ENCODE measurements at places on chromosomes 16 and 17. TPM values are rescaled to one million over a fixed set of nuclear protein-coding genes. Genes with fewer than 3 reads are reported as not detected.

DNA sequence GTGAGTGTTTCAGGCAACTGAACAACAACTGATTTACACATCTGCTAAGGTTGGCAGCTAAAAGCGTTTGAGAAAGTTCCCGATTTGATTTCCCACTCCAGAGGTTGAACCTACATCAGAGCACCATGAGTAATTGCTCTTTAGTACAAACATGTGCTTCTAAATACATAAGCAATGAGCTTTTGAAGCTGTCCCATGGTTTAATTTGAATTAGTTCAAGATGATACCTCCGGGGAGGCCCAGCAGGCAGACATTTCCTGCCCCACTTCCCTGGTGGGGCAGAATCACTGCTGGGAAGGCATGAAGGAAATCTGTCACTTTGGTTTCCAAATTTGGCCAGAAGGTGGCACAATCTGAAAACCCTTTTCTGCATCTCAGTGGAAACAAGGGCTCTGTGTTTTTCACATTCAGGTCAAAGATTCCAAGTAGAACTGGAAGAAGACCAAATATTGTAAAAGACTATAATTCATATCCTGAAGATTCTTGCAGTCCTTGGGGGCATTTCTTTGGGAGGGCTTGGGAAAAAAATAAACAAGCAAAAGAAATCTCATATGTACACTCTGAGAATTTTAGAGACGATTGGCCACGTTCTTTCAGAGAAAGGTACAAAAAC lies 176.2 kb upstream of the FAM20A start:
- H3K27ac ChIP-seq: peak overlapping the region; percentile 45
- H3K27me3 ChIP-seq: no peaks in the 10 kb centered on the region
- peak; percentile 77 for DNase-seq
- no peaks in the 10 kb centered on the region for H3K36me3 ChIP-seq

Gene USP6
- not detected for total RNA-seq

DNA sequence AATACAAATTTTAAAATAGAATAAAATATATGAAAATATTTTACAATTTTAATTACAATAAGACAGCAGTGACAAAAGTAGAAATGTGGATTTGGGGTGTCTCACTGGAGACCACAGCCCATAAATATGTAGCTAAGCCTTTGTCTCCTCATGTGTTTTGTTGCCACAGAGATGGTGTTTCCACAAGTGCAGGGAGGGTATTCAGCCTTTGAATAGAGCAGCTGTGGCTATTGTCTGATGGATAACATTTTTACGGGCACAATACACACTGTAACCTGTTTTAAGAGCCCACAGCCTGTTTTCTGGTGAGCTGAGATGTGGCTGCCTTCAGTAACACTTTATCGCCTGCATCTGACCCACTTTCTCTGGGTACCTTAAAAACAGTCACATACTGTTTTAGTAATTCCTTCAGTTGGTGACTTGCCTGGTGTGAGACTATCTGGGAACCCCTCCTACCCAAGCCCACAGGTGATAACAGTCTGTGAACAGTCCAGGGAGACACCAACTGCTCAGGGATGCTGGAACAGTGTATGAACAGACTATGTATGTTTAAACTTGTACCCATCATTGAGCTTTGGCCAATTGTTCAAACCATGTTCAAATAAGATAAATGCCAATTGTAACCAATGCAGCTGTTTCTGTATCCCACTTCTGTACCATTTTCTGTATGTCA lies 7.8 kb upstream of the AHSP start:
- H3K27me3 ChIP-seq: no peaks in the 10 kb centered on the region
- H3K4me1 ChIP-seq: no peaks in the 10 kb centered on the region
- H3K36me3 ChIP-seq: no peaks in the 10 kb centered on the region
- DNase-seq: no peak
- H3K27ac ChIP-seq: no peak overlapping the region
- no peak overlapping the region for H3K4me3 ChIP-seq

DNA sequence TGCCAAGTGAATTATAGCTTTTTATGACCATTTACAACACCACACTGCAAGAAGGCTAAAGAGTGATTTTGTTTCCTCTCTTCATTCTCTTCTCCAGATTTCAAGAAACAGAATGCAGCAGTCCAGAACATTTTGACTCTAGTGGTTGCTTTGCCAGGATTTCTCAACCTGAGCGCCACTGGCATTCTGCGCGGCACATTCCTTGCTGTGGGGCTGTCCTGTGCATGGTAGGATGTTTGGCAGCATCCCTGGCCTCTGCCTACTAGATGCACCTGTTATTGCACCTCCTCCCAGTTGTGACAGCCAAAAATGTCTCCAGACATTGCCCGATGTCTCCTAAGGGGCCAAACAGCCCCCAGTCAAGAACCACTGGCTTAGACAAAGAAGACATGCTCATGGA lies 25.7 kb upstream of the SLC39A11 start:
- no peak for DNase-seq
- H3K27me3 ChIP-seq: no peaks in the 10 kb centered on the region
- no peak overlapping the region for H3K4me3 ChIP-seq
- no peaks in the 10 kb centered on the region for H3K36me3 ChIP-seq

Gene SEZ6L2
- total RNA-seq: 1.1 TPM

GRCh38 chr17:1091900-1092299 lies 87.9 kb downstream of the ABR start:
- H3K27ac ChIP-seq: no peak overlapping the region
- H3K4me1 ChIP-seq: peaks cover 16% of the 10 kb centered on the region
- DNase-seq: no peak
- no peak overlapping the region for H3K4me3 ChIP-seq
- no peaks in the 10 kb centered on the region for H3K27me3 ChIP-seq

GRCh38 chr16:19223235-19224170 lies 55.5 kb downstream of the SYT17 start:
- H3K27ac ChIP-seq: no peak overlapping the region
- DNase-seq: no peak
- no peak overlapping the region for H3K4me3 ChIP-seq
- H3K27me3 ChIP-seq: no peaks in the 10 kb centered on the region
- peaks cover 16% of the 10 kb centered on the region for H3K4me1 ChIP-seq
- no peaks in the 10 kb centered on the region for H3K36me3 ChIP-seq

- H3K27me3 ChIP-seq: no peaks in the 10 kb centered on the region
- no peak for DNase-seq
- no peak overlapping the region for H3K27ac ChIP-seq
- no peak overlapping the region for H3K4me3 ChIP-seq
These were observed 80.7 kb downstream of the PLD6 start for GRCh38 chr17:17125136-17126084.

DNA sequence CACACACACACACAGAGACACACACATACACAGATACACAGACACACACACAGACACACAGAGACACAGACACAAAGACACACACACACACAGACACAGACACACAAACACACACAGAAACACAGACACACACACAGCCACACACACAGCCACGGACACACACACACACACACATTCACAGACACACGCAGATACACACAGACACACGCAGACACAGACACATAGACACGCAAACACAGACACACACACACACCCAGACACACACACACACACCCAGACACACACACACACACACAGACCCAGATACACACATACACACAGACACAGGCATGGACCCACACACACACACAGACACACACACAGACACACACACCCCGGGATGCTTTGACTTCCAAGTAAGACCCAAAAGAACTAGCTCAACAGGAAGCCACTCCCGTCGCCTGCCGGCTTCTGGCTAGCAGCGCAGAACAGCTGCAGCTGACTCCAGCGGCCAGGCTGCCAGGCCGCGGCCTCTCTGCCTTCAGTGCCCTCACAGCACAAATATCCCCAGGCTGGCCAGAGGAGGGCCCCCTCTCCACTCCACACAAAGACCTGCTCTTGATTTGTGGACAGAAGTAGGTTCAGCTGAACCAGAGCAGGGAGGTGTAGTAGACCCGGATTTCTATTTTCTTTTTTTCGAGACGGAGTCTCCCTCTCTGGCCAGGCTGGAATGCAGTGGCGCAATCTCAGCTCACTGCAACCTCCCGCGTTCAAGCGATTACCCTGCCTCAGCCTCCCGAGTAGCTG lies 6.0 kb upstream of the CHRNE start:
- no peak overlapping the region for H3K4me3 ChIP-seq
- H3K27me3 ChIP-seq: no peaks in the 10 kb centered on the region
- H3K36me3 ChIP-seq: no peaks in the 10 kb centered on the region
- DNase-seq: peak; percentile 95

GRCh38 chr17:2814481-2815341 lies 18.5 kb downstream of the RAP1GAP2 start:
- H3K27me3 ChIP-seq: no peaks in the 10 kb centered on the region
- no peak overlapping the region for H3K4me3 ChIP-seq
- no peak for DNase-seq
- no peaks in the 10 kb centered on the region for H3K4me1 ChIP-seq
- no peaks in the 10 kb centered on the region for H3K36me3 ChIP-seq

DNA sequence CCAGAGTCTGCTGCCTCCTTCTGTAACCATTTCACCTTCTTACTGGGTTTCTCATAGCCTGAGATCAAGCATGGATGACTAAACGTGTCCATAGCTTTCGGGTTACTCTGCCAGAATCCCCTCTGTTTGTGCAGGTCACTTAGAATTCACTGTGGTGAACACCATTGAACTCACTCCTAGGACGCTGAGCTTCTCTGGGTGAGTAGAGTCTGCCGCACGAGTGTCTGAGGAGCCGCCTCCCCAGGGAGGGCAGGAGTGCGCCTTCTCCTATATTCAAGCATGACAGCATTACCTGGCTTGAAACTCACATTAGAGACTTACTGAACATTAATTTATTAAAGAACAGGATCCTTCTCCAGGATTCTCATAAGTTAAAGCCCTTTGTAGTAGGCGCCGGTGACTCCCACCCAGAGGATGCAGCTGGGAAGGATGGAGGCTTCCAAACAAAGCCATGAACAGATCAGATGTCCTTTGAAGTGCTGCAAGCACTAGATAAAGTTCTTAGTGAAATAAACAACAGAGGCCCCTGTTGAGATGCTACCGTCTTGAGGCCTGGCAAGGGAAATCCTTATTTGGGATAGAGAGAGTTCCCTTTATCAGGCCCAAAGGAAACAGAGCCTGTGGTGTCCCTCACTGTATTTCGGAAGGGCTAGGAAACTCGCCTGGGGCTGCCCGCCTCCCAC lies 144.6 kb upstream of the PLCG2 start:
- H3K4me1 ChIP-seq: no peaks in the 10 kb centered on the region
- H3K4me3 ChIP-seq: no peak overlapping the region
- H3K27me3 ChIP-seq: no peaks in the 10 kb centered on the region
- no peak overlapping the region for H3K27ac ChIP-seq
- H3K36me3 ChIP-seq: no peaks in the 10 kb centered on the region
- no peak for DNase-seq

DNA sequence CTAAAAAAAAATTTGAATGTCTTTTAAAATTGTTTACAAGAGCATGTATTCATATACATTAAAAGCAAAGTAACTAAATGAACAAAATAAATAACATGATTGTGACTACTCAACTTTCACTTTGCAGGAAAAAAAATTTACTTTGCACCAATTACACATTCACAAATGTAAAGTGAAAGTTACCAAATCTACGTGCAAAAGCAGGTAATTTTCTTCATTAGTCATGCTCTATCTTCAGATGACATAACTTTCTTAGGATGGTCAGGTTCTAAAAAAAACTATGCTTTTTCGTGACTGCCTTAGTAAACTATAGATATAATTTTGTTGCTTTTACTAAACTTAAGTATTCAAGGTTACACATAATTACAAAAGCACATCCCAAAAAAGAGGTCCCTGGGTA lies 17.0 kb upstream of the ABCA10 start:
- H3K36me3 ChIP-seq: peaks cover 13% of the 10 kb centered on the region
- no peaks in the 10 kb centered on the region for H3K27me3 ChIP-seq

GRCh38 chr17:64750891-64751677 lies 89.0 kb upstream of the SMURF2 start:
- no peak overlapping the region for H3K4me3 ChIP-seq
- no peaks in the 10 kb centered on the region for H3K4me1 ChIP-seq
- no peak overlapping the region for H3K27ac ChIP-seq
- no peak for DNase-seq
- no peaks in the 10 kb centered on the region for H3K27me3 ChIP-seq
- H3K36me3 ChIP-seq: no peaks in the 10 kb centered on the region

Gene NUDT21
- 51.7 TPM for total RNA-seq

DNA sequence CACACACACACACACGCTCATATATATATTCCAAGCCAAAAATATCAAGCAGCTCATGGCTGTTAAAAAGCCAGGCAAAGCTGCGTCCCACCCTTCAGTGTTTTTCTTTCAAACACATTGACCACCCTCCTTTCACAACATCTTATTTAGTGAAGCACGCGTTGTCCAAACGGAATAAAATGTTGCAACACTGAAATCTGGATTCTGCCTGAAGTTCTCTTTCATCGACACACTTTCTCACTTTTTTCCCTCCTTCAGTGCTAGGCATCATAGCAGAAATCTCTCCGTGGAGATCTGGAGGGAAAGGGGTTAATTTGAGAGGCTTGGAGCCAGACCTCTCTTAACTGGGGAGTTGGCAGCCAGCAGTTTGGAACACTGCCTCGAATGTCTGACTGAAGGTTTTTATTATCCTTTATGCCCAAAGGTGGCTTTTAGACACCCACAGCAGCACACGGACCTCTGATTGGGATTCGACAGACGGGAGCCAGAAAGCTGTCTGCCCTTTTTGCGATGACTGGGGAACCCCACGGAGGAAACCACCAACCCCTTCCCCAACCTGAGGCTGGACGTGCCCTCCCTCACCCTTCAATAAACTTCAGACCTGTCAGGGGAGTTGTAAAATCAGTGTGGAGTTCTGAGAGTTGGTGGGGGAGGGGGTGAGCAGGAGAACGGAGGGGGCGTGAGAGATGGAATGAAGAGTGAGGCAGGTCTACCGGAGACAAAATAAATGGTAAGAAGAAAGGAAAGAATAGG lies 833.6 kb upstream of the SOX9 start:
- no peak for DNase-seq
- peak overlapping the region; percentile 12 for H3K4me3 ChIP-seq
- no peak overlapping the region for H3K27ac ChIP-seq

DNA sequence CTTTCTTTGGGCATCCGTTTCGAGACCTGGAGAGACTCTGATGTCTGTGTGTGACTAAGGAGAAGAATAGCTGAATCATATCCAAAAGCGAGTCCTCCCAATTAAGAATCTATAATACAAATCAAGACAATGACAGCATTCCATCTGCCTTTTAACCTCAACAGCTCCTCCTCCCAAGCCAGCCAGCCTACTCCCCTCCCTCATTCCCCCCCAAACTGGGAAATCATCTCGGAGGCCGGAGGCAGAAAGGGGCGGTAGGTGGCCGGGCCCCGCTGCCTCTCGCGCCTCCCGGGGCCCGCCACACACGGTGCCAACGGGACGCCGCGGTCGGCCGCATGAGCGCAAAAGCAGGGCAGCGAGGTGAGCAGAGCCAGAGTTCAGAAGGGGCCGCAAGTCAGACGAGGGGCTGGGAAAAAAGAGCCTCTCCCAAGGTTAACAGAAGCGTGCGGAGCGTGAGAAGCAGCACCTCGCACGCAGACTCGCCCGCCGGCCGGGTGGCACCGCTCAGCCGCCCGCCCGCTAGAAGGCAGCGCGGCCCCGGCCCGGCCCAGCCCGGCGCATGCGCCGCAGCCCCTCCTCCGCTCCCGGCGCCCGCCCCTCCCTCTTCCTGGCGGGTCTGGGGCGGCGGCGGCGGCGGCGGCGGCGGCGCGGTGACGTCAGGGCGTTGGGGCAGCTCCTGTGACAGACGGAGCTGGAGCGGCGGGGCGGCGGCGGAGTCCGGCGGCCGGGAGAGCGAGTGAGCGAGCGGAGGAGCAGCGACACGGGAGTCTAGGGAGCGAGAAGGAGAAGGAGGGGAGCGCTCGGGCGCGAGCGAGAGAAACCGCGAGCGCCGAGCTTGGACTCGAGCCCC lies at the start of gene PAFAH1B1:
TSS of gene PAFAH1B1 (plus strand) at position 684 of the 850 bp plus-strand sequence. CDS start 44,635 bp downstream, outside the sequence.
- H3K36me3 ChIP-seq: no peaks in the 10 kb centered on the region
- H3K4me3 ChIP-seq: peak within 1 kb of the TSS; percentile 89
- peak; percentile 94 for DNase-seq
- H3K27ac ChIP-seq: peak within 1 kb of the TSS; percentile 97
- no peaks in the 10 kb centered on the region for H3K27me3 ChIP-seq
- H3K4me1 ChIP-seq: peaks cover 40% of the 10 kb centered on the region

Gene AURKB
- total RNA-seq: 1.4 TPM

Gene FTO
- total RNA-seq: 97.2 TPM

Gene SMIM22
- total RNA-seq: not detected

Data from sigmoid colon (tissue), 7 donors.